ENCODE measurements at places on chromosomes 6 and 20.
A peak's percentile ranks its signal among the peaks of the same experiment; 100 is the strongest.

- no peak for DNase-seq
Measured at GRCh38 chr6:157967486-157967885, 14.2 kb upstream of the SYNJ2 start.

- no peak for DNase-seq
Measured at GRCh38 chr6:40535110-40535818, 51.9 kb downstream of the LRFN2 start.

DNA sequence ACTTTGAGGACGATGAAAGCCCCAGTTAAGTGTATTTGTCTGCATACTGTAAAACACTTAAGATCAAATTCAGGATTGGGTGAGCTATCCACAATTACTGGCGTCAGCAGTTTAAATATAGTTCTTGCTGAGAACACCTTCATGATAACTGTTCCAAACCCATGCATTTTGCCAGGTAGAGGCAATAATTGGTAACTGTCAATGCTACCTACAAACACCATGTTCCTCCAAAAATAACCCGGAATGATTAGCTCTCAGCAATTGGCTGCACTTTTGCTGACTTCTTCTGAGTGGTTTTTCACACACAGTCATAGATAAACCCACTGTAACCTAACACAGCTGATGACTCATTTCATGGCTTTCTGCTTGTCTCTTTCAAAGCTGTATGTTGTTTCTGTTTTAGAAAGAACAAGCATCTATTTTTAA lies 1358.6 kb upstream of the GJE1 start:
- peak; percentile 23 for DNase-seq

DNA sequence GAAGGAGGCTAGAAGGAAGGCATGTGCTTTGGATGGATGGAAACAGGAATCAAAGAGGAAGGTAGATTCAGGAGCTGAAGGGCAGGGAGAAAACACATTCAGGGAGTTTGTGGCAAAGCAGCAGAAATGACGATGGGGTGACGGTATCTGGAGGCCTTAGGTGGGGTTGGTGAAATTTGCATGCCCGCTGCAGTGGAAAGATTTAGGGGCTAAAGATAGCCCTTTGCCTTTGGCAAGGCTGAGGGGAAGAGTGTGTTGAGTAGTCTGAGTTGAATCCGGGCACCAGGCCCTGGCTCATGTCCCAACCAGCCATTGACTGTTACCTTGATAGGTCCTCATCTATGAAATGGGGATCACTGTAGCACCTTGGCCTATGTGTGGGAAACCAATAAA lies 1.3 kb downstream of the GZF1 start:
- DNase-seq = no peak

- no peak for DNase-seq
Measured at GRCh38 chr20:36528176-36528874, 13.0 kb upstream of the MYL9 start.

GRCh38 chr6:117496383-117496990 lies 14.0 kb downstream of the DCBLD1 start:
- no peak for DNase-seq

DNA sequence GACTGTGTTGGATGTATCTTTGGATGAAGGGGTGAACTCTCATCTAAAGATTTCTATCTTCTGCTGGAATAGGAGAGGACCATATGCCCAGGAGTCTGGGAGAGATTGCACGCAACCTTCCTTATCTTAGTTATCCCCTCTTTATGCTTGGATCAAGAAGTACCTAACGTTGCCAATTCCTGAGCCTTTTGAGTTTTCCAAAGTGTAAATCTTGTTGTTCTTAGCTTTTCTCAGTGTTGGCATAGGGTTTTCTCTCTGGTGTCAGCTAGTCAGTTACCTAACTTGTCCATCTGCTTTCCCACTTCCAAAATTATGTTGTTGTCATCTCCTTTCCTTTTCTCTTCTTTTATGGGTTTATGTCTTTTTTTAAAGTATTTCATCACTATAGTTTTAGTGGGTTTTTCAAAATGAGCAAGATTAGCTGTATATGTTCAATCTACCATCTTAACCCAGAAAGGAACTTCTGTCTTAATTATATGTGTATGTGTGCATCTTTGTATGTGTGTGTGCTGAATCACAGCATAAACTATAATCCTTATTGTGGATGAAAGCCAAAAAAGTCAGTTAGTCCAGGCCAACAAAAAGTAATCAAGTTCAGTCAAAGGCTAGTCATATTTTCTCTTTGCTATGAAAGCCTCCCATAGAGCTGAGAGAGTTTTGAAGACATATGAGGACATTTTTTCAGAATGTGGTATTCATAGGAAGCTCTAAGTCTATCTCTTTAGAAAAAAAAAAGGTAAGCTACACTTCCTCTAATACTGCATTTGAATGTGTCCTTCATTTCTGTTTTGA lies 72.1 kb downstream of the KHDC1L start:
- no peak for DNase-seq

- DNase-seq = no peak
Measured at GRCh38 chr20:19802492-19803158, 44.6 kb downstream of the RIN2 start.

- no peak for DNase-seq
Measured at GRCh38 chr6:12369781-12370262, 79.7 kb downstream of the EDN1 start.

GRCh38 chr20:24764027-24764793 lies 184.9 kb upstream of the CST7 start:
- no peak for DNase-seq

- no peak for DNase-seq
Measured at GRCh38 chr20:60857708-60858107, 394.4 kb upstream of the CDH4 start.

DNA sequence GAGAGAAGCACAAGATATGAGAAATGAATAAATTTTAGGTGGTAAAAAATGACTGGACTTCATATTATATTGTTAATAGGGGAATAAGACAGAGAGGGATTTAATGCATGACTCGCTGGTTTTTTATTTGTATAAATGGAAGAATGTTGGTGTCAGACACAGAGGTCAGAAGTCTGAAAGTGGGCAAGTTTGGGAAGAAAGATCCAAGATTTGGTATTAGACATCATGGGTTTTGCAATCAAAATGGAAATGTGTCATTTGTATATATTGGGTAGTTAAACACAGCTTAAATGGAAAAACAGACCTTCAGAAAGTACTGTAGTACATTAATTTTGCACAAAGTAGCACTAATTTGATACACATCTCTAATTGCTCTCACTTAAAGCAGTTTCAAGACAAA lies 96.2 kb downstream of the EYA4 start:
- DNase-seq = no peak

- no peak for DNase-seq
Measured at GRCh38 chr20:24723647-24724352, 225.3 kb upstream of the CST7 start.

- DNase-seq = no peak
Measured at GRCh38 chr20:24963672-24964505, 14.8 kb downstream of the CST7 start.

DNA sequence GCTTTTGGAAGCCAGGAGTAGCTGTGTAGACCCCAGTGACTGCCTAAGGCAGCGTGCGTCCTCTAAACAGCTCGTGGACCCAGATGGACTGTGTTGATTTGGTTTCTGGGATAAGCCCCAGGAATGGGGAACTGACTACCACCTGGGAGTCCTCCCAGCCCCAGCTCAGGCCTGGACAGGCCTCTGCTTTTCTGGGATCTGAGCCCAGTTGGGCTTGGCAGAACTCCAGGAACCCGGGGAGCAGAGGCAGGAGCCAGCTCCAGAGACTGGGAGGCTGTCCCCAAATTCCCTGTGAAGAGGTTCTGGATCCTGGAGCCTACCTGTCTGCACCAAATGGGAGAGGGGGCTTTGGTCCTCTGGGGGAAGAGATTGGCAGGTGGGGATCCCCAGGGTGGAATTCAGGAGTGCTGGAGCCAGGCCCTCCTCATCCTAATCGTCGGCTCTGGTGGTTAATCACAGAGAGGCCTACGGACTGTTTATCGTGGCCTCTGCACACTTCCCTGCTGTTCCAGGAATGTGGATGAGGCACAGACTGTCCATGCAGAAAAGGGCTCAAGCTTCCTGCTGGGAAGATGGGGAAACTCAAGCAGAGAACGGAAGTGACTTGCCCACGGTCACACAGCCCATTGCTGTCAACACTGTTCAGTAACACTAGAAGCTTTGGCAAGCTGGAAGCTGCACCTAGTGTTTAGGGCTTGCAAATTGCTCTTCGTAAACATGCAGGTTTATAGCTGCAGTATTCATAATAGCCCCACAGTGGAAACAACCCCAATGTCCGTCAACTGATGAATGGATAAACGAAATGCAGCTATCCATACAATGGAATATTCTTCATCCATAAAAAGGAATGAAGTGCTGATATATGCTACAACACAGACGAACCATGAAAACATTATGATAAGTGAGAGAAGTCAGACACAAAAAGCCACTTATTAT lies 100.6 kb downstream of the KCNB1 start:
- peak; percentile 87 for DNase-seq

DNA sequence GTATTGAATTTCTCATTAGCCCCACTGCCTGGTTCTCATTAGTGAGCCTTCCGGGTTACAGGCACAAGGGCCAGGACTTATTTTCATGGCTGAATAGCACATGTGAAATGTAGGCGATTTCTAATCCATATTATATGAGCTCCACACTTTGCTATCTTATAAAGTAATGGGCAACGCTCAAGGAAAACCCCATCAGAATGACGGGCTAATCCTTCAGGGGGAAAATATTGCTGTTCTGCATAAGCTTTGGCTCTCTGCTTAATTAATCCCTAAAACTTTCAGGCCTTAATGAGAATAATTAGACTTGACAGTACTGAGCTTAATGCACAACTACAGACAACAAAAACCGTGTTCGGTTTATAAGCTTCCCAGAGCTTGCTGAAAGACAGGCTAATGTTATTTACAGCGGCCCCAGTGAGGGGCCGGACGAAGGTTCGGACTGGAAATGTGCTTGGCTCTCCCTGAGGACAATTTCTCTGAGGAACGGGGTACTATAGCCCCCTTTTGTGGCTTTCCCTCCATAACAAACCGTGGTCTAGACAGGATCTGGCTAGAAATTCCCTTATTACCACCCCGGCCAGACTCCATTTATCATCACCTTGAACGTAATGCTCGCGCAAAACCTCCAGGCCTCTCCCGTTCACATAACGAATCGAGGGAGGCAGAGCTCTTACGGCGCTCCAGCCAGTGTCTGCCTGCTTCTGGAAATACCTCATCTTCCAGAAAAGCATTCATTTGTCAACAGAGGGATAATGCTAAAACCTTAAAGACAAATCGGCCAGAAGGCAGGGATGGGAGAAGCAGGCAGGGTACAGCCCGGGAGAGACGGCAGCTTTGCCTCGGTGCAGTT lies 164.5 kb downstream of the CD83 start:
- DNase-seq = no peak

- DNase-seq = peak; percentile 82
Measured at GRCh38 chr6:116561377-116562018, 7.9 kb downstream of the CALHM4 start.

- DNase-seq = no peak
Measured at GRCh38 chr6:169501128-169501527, 200.7 kb downstream of the WDR27 start.

GRCh38 chr20:8568075-8568474 lies 436.0 kb downstream of the PLCB1 start:
- no peak for DNase-seq

DNA sequence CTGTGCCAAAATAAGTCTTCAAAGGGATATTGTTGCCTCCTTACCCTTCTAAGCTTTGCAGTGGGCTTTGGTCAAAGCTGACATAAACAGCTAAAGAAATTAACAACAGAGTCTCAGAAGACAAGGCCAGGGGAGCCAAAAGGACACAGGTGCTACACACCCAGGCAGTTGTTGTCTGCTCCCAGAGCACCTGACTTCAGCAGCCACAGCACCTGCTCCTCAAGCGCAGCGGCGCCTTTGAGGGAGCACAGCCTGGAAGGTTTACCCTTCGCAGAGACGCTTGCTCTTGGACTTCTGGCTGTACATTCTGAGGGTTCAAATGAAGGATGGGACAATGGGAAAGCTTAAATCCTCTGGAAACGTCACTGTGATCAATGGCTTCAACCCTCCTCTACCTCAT lies 16.6 kb downstream of the B4GALT5 start:
- DNase-seq = no peak

GRCh38 chr6:154337406-154338005 lies 19.1 kb downstream of the IPCEF1 start:
- DNase-seq = no peak

GRCh38 chr6:169990095-169991030 lies 238.9 kb downstream of the ERMARD start:
- peak; percentile 29 for DNase-seq

- no peak for DNase-seq
Measured at GRCh38 chr6:87728706-87729105, 26.7 kb upstream of the AKIRIN2 start.

DNA sequence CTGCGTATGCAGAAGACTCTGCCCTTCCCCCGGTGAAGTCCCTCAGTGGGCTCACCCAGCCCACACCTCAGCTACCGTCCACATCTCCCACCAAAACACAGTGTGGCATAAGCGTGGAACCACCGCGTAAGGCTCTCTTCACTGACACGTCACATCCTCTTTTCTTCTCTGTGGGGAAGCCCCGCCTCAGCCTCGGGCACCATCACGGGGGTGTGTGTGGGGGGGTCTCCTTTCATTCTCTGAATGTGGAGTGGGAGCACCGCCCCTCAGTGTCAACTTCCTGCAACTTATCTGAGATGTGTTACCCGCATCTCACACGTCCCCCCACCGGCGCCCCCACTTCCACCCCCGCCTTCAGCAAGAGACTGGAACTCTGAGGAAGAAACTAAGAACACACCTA lies 388.4 kb upstream of the JARID2 start:
- no peak for DNase-seq

DNA sequence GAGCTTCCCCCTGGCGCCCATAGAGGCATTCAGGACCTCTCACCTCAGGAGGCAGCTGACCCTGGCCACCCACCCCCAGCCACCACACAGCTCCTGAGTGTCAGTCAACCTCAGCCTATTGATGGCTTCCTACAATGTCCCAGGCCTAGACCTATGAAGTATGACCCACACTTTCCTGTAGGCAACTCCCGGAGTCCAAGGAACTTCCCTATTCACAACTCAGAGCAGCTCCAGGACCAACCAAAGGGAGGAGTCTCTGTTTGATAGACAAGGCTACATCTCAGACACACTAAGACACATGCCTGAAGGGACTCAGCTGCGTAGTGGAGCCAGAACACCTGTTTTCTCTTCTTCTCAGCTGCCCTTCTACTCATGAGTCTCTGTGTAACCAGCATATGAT lies 169.1 kb downstream of the MAFB start:
- DNase-seq = no peak

GRCh38 chr6:13420269-13420668 lies 67.1 kb downstream of the GFOD1 start:
- DNase-seq = no peak

- no peak for DNase-seq
Measured at GRCh38 chr6:31081872-31082271, 30.5 kb downstream of the C6orf15 start.

All from right hindlimb (tissue), 1 donor.